Neuronal stem cell (in vitro differentiated cells): ENCODE measurements at places on chromosomes 5 and 9.

- no peak for DNase-seq
Observed at GRCh38 chr5:128626536-128627090, 88.6 kb upstream of the FBN2 start.

DNA sequence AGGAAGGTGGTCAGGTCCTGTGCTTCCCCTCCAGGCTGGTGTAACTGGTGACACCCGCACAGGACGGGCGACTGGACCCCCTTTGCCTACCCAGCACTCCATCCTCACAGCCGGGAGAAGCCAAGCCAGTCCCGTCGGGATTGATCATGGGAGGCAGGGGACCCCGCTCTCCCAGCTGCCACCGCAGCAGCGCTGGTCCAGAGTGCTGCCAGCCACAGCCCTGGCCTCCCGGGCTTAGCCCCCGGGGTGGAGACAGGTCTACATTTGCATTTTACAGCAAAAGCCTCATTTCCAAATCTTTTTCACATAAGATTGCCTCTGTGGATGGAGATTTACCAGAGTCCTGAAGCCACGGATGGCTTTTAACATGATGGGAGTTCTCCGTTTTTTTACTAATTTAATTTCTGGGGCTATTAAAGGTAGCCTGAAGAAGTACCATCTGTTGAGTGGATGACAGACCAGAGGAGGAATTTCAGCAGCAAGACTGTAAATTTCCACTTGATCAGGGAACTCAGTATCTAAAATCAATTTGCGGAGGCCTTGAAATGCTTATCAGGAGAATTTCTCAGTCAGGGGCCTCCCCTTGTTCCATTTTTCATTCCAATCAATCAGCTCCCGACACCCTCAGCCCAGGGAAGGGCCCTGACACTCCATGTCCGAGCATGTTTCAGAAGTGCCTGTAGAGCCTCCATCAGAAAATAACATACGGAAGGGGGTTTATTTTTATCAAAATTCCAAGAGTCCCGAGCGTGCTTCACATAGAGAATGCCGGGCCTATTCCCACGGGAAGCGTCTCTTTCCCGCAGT lies 80.6 kb downstream of the OLFM1 start:
- DNase-seq = no peak

- DNase-seq = no peak
Observed at GRCh38 chr9:113375057-113376023, 1.4 kb downstream of the HDHD3 start.

DNA sequence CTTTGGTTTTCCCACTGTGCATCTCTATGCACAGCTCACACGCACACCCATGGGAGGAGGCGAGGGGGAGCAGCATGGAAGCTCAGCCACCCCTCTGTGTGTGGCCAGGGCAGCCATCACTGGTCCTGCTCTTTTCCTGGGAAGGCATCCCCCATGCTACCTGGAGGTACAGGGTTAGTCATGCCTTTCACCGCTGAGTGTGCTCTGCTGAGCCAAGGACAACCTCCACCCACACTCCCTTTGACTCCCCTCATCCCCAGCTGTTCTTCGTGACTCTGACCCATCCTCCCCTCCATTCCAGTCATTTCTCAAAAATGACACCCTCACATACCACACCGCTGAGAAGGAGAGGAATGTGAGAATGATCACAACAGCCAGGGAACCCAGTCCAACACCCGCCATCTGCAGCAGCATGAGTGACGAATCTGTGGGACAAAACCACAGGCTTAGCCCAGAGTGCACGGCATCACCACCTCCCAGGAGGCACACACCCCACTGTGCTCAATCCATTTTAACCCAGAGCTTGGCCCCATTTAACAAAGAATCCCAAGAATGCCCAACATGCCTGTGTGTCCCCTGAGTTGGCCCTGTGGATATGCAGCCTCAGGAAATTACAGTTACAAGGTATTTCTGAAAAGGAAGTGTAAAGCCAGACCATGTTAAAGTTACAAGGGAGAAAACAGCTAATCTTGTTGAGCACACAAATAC lies 133.4 kb downstream of the SUSD1 start:
- no peak for DNase-seq

DNA sequence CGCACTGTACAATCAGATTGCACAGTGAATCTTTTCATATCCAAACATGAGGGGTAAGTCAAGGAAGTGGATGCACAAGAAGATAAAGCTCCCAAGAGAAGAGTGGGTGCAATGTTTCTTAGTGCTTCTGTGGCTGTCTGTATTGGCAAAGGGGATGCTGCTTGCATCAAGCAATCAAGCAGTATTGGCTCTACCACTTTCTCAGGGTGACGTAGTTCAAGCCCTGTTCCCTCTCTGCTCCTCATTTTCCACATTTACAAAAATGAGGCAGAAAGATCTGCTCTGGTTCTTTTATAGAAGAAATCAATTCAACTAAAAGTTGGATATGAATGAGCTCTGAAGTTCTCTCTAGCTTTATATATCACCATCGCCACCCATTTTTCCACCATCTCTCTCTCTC lies 2.3 kb downstream of the TNFSF8 start:
- no peak for DNase-seq

GRCh38 chr5:65923339-65923738 lies 3.0 kb upstream of the ERBIN start:
- DNase-seq = no peak

DNA sequence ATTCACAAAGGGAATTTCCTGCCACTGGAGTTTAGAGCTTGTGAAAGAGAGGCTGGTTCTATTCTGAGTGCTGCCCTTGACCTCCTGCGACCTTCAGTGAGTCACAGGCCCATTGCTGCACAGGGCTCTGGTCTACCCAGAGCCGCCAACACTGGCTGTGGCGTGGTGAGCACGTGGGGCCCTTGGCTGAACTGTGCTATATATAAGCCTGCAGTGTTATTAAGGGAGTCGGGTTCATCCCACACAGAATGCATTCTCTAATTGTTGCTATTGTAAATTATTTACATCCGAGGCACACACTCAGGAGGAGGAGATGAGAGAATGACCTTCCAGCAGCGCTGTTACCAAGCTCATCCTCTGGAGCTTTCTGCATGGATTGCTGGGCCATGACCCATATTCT lies 47.1 kb downstream of the BRINP1 start:
- DNase-seq = no peak

DNA sequence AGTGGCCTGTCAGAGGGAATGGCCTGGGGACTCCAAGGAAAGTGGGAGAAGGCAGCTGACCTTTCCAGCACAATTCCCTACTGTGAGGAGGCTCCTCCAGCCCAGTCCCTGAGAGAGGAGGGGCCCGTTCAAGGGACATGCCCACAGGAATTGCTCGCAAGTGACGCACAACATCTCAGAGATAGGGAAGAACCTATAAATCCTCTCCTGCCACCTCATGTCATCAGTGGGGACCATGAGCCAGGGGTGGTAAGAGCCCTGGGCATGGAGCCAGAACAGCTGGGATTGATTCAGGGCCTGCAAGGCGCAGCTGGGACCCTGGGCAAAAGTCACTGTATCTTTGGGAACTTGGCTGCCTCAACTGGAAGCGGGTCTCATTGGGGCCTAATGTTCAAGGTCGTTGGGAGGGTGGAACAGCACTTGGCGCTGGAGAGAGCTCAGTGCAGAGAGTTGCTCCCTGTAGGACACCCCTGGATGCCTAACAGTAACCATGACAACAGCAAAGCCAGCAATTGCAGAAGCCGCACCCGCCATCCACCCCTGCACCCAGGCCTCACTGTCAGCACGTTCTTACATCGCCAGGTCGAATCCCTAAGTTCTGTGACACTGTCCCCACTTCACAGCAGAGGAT lies 41.3 kb upstream of the ORM1 start:
- DNase-seq = no peak

DNA sequence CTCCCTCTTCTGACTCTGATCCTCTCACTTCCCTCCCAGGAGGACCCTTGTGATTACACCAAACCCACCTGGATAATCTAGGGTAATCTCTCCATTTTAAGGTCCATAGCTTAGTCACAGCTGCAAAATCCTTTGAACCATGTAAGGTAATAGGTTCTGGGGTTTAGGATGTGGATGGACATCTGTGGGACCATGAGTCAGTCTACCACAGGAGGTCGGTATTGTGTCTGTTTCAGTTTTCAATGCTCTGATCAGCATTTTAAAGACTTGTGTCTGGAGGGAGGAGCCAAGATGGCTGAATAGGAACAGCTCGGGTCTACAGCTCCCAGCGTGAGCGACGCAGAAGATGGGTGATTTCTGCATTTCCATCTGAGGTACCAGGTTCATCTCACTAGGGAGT lies 112.6 kb downstream of the CAVIN4 start:
- no peak for DNase-seq

DNA sequence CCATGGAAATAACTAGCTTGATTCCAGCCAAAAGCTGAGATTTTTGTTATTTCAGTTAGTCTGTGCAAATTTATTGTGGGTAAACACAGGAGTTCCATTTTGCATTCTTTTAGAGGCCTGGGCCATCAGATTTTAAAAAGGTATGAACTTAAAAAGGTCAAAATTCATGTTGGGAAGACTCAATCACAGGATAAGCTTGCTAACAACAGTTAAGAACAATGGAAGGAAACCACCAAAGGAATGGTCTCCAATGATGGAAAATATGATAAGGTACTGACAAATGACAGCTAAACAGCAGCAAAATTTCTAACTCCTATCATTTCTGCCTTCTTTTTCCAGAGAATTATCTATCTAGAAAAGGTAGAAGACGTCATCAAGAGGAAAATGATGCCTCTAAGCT lies 16.0 kb downstream of the ABITRAM start:
- DNase-seq = no peak

DNA sequence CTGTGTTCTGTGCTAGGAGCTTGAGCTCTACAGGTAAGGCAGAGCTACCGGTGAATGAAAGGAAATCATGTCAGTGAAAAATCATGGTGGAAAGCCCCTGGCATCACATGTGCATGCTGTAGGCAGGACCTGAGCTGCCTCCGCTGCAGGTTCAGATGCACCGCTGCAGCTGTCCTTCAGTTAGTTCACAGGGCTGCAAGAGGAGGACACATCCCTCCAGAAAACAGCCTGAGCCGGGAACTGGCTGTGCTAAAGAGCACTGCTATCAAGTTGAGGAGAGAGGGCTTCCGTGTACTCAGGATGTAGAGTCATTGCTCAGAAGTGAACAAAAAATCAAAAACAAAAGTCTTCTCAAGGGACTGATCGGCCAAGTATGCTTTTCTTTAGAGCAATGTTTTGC lies 138.6 kb downstream of the ERCC6L2 start:
- DNase-seq = no peak

DNA sequence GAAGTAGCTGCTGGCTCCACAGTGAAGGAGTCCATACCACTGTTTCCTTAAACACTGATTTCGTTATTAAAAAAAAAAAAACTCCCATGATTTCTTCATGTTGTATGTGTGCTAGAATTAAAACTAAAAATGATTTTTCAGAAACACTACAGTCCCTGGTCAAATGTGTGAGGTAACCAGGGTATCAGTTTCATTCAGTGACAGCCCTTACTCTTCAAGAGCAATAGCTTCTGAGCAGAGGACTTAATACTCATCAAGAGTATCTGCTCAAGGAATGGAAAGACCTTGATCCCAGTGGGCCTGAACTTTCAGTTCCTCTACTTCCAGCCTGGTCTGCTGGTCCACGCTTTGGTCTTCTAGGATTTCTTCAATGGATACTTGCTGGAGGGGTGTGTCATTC lies 95.1 kb downstream of the BNC2 start:
- DNase-seq = no peak

- DNase-seq = no peak
Observed at GRCh38 chr9:73583576-73583975, 431.9 kb downstream of the ANXA1 start.

- DNase-seq = no peak
Observed at GRCh38 chr5:160166973-160167623, 47.8 kb upstream of the PWWP2A start.

- DNase-seq = peak; percentile 15
Observed at GRCh38 chr9:73050887-73051550, 98.2 kb upstream of the ALDH1A1 start.

GRCh38 chr9:110994771-110995241 lies 43.5 kb downstream of the LPAR1 start:
- DNase-seq = no peak

DNA sequence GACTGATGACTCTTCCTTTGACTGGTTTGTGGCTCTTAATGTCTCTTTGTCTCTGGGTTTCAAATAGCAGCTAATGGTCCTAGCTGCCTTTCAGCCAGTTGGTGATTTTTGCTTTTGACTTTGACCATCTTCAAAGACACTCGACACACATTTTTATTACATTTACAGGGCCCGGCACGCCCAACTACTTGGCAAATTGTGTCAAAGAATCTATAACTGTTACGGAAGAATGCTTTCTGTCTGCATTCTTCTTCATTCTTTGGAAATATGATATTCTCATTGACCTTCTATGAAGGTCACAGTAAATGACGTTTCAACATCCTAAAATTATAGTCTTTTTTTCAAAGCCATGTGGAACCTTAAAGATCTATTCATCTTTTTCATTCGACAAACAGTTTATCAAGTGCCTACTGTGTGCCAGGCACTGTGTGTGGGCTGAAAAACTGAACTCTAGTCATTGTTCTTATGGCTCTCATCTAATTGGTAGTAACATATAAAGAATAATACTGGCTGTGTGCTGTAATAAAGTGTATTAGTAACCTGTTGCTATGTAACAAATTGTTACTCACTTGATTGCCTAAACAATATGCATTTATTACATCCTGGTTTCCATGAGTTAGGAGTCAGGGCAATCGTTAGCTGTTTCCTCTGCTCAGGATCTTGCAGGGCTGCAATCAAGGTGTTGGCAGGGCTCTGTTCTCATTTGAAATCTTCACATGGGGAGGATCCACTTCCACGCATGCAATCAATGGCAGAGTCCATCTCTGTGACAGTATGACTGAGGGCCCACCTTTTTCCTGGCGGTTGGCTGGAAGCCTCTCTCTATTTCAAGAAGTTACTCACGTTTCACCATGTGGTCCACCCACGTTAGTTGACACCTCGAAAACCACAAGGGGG lies 7.0 kb upstream of the WHRN start:
- DNase-seq = no peak

- DNase-seq = no peak
Observed at GRCh38 chr5:106600803-106601202, 1069.9 kb downstream of the EFNA5 start.

DNA sequence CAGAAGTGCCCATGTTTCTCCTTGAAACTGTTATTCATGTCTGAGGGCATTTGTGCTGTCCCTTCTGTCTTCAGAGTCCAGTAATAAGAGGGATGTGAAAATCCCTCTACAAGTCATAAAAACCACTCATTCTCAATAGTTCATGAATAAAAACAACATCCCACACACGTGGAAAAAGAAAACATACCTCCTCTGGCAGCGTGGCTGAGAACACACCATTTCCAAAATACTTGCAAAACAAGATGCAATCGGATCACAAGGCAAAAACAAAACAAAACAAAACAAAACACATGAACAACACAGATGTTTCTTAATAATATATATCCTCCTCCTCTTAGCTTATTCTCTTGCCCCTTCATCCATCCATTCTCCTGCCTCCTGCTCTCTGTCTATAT lies 71.0 kb upstream of the EQTN start:
- no peak for DNase-seq

GRCh38 chr5:14556015-14556414 lies 25.6 kb upstream of the OTULINL start:
- no peak for DNase-seq

- no peak for DNase-seq
Observed at GRCh38 chr5:150660108-150660831, 781 bp upstream of the MYOZ3 start.
